Heart left ventricle (tissue), 16 donors: ENCODE measurements at places on chromosomes 5 and 9. TPM values are rescaled to one million over a fixed set of nuclear protein-coding genes. Genes with fewer than 3 reads are reported as not detected.

Gene SMIM15
- total RNA-seq = 8.0 TPM

Gene CCL28
- 0.31 TPM for total RNA-seq

GRCh38 chr5:72281764-72282499, 38.1 kb downstream of the MRPS27 start:
- no peak for DNase-seq

DNA sequence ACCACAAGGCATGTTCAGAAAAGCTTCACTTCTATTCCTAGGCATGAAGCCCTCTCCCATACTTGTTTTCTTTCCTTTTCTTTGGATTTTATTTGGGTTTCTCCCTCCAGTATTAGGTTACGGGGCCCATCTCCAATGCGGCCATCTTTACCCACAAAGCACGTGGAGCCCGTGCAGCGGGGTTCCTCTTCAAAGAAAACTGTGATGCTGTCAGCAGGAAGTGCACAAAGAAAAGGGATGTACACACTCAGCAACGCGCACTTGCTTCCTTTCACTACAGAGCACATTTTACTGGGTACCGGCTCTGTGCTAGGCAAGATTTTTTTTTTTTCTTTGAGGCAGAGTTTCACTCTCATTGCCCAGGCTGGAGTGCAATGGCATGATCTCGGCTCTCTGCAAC, 106.6 kb downstream of the COL23A1 start:
- peak; percentile 43 for DNase-seq

Gene FCN2
- total RNA-seq = 0.67 TPM

DNA sequence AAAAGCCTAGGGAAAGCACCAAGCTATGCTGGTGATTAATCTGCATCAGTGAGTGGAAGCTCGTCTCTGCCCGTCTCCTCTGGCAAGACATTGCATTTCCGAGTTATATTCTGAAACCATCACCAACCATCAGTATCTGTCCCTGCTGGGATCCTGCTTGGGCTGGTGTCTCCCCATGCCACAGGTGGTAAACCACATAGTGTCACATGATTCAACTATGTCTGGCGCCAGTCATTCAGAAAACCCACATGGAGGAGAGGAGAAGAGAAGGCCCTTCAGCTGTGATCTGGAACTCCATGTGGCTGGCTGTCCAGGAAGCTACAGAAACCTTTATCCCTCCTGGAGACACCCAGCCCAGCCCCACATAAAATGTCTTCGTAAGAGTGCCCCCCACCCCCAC, 4.8 kb downstream of the IL9 start:
- no peak for DNase-seq

Gene PCDHGA9
- 9.6 TPM for total RNA-seq
